Stimulated activated CD4-positive, alpha-beta T cell treated with anti-CD3 and anti-CD28 coated beads, TNF-alpha, amount 100 ng/mL, for 48 hours (primary cell): ENCODE measurements at places on chromosomes 13 and 19.

GRCh38 chr13:73190477-73190876, 131.7 kb downstream of the KLF5 start:
- no peak for DNase-seq

GRCh38 chr13:74868049-74868448, 613.9 kb downstream of the TBC1D4 start:
- DNase-seq, result no peak

- DNase-seq, result no peak
Observed at GRCh38 chr19:31258211-31259052, 90.8 kb downstream of the TSHZ3 start.

DNA sequence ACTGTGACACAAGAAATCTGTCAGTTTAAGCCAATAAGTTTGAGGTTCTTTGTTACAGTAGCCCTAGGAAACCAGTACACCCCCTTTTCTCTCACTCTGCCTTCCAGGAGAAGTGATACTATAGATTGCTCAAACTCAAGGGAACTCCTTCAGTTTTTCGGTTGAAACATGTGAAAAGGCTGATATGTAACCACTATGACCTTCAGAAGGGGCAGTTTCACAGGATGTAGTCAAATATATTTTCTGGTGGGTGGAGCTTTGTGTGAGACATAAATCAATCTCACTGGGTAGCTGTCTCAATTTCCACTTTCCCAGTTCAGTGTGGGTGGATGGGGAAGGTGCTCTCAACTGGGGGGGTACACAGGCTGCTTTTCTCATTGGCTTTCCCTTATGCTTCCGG, 41.7 kb downstream of the HTR2A start:
- no peak for DNase-seq

DNA sequence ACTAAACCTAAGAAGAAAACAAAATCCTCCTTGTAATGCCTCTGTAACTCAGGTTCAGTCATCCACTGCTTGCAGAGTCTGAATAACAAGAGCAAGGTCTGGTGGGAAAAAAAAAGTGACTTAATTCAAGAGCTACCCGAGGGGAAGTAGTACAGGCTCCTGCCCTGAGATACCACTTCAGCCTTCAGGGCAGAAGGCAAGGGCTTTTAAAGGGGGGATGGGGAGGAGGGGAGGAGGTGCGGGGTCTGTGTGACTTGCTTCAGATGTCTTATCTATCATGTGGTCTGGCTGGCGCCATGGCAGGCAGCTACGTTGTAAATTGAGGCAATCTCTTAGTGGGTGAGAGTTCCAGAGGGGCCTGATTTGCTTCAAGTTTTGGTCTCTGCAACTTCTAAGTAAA, 66.7 kb downstream of the LRRC63 start:
- DNase-seq, result no peak

GRCh38 chr13:46885018-46885417, 11.8 kb downstream of the HTR2A start:
- DNase-seq, result no peak

DNA sequence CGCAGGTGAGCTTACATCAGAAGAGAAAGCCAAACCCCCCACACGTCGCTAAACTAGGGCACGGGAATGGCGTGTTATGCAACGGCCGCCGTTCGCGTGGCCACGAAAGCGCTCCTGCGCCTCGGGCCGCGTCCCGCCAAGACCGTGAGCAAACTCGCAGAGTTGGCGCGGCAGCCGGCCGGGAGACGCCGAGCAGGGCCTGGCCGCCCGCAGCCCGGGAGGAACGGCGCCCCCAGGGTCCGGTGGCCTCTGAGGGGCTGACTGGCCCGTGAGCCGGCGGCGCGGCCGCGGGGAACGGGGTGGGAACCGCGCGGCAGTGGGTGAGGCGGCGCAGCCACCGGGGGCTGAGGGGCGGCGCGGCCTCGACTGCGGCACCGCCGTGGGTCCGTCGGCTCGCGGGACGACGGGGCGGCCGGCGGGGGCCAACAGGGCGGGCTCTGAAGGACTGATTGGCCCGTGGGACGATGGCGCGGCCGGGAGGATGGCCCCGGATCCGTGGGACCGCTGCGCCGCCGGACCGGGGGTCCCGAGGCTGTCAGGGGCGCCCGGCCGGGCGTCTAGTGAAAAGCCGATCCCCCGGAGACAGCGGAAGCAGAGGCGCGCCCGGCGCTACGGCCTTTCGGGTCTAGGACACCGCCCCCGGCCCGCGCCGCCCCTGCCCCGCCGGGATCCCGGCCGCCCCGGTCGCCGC, 903 bp downstream of the LATS2 start:
- DNase-seq, result no peak

- no peak for DNase-seq
Observed at GRCh38 chr13:102326381-102327118, 75.3 kb downstream of the FGF14 start.

DNA sequence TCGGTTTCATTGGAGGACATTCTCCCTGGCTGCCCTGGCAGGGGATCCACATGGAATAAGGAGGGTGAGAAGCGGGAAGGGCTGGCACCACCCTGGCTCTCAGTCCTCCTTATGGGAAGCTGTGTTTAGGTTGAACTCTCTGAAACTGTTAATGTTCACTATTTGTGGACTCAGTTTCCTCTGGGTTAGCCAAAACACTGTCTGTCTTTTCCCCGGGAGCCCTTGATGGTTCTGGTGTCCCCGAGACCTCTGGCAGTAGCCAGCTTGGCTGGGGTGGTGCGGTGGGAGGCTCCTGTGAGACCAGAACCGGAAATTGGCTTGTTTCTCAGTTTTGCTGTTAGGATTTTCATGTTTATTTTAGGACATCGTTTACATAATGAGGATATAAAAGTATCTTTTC, 48.3 kb upstream of the TEX29 start:
- DNase-seq, result no peak

- DNase-seq, result no peak
Observed at GRCh38 chr13:77430377-77430951, 103.6 kb upstream of the MYCBP2 start.

GRCh38 chr13:19695428-19695827, 62.0 kb downstream of the MPHOSPH8 start:
- DNase-seq, result no peak

- DNase-seq, result no peak
Observed at GRCh38 chr19:34314437-34315313, 50.3 kb upstream of the GPI start.

DNA sequence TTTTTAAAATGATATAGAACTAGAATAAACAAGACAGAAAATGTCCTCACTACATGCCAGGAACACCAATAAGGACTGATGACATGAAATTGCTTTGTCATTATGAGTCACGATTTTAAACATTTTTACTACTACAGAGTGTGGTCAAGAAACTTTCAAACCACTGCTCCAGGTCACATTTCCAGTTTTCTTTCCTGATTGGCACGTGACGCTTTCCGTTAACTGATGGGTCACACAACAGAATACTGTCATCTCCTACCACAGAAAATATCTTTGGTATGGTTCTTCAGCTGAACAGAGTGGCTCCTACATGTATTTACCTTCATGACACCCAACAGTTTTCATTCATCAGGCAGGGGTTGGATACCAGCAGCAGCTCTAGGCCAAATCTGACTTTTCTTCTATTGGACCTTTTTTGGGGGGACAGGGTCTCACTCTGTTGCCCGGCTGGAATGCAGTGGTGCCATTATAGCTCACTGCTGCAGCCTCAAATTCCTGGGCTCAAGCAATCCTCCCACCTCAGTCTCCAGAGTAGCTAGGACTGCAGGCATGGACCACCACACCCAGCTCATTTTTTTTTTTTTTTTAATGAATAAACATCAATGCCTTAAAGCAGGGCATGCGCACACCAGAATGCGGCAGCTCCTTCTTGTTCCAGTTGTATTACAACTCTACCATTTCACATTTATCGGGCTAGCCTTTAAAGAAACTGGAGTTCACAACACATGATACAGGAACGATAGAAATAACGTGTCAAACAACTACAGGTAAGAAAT, 147.4 kb downstream of the RNF17 start:
- no peak for DNase-seq

DNA sequence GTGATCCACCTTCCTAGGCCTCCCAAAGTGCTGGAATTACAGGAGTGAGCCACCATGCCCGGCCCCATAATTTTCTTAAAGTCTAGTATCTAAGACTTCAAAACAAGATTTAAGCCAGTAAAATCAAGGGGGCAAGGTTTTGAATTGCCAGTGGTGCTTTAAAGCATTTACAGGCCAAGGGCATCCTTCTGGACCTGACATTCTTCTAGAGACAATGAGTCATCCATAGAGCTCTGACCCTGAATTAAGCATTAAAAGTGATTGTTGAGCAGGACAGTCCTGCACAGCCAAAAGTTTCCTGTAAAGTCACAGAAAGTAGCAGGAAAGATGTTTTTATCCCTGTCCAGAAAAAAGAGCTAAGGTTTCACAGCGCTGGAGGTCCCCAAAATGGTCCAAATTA, 50.9 kb upstream of the ATP12A start:
- no peak for DNase-seq

GRCh38 chr13:100129605-100130004, 40.7 kb downstream of the PCCA start:
- no peak for DNase-seq

- peak; percentile 83 for DNase-seq
Observed at GRCh38 chr19:20565321-20566018, at the start of gene ZNF737. Gene ZNF737 (minus strand): TSS chr19:20565781. CDS start chr19:20565640, 141 bp downstream.

DNA sequence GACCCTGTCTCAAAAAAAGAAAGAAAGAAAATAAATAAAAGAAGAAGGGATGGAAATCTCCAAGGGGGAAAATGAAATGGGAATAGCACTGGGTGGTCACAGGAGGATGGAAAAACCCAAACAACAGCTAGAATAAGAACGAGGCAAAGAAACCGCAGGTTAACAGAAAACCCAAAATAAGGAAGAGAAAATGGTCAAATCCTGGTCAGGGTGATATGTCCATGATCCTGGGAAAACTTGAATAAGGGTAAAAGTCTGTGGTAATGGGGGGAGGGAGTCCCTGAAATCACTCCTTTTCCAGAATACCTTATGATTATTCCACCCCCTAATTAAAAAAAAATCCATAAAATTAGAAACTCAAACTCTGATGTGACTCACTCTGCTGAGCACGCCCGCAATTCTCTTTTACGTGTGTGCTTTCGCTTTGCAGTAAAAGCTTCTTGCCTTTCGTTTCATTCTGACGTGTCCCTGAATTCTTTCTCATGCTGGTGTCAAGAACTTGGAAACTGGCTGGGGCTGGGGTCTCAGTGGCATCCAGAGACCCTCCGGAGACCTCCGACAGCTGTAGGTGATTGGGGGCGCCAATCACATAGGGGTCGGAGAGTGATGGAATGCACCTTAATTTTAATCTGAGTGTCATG, 4.3 kb upstream of the NAXD start:
- DNase-seq, result no peak

DNA sequence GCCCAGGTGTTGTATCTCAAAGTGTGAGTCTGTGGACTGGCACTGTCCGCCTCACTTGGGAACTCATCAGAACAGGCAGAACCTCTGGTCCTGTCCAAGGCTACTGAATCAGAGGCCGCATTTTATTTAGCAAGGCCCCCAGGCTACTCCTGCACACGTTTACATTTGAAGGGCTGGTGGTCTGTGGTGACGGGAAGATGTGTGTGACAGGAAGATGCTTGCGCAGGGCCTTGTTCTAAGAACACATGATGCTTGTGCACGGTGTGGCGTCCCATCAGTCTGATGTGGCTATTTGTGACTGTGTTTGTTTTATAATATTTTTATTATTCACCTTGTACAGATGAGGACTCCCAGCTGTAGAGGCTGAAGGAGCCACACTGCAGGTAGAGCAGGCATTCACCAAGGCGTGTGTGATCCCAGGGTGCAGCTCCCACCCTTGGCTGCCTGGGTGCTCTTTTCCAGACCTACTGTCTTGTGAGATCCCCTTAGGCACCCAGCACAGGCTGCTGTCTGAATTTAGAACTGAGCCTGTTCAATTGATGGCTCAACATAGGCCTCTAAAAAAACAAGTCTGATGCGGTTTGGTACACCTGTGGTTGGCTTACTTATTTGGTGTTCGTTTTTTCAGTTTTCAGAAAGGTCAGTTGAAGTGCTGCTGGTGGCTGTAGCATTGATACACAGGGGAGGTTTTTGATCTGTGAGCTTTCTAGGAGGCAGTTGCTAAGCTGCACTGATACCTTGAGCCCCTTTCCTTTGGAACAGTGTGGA, 3.1 kb downstream of the SLC25A15 start:
- DNase-seq, result no peak

DNA sequence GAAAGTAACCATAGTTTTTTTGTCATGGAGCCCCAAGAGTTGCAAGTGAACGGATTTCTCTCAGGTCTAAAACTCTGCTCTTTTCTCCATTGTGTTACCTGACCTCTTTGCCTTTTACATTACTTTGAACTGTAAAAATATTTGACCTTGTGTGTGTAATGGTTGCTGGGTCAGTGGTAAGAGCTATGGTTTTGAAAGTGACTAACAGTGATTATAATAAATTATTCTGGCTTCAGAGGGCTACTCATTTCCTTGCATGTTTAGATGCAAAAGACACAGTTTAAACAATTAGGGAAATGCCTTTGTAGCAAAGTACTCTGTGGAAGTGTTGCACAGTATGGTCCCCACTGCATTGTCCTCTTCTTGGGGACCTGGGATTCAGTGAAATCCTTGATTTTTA, 29.3 kb upstream of the PSG8 start:
- DNase-seq, result no peak

GRCh38 chr19:384799-385169, 24.2 kb downstream of the C2CD4C start:
- DNase-seq, result no peak

GRCh38 chr13:73870970-73871935, 263.0 kb downstream of the KLF12 start:
- no peak for DNase-seq

- no peak for DNase-seq
Observed at GRCh38 chr13:37966266-37966665, 96.7 kb upstream of the TRPC4 start.

GRCh38 chr19:40519352-40520322, 52.8 kb downstream of the SPTBN4 start:
- DNase-seq, result no peak

- no peak for DNase-seq
Observed at GRCh38 chr13:27188239-27188638, 16.6 kb upstream of the USP12 start.

GRCh38 chr13:107217251-107217650, 649.3 kb upstream of the ARGLU1 start:
- DNase-seq, result no peak

GRCh38 chr13:91014696-91015095, 332.8 kb upstream of the MIR17HG start:
- DNase-seq, result no peak
